ENCODE measurements at places on chromosomes 1 and 21.

- DNase-seq: no peak
These were observed 434.7 kb upstream of the ADGRL4 start for GRCh38 chr1:79441238-79441637.

DNA sequence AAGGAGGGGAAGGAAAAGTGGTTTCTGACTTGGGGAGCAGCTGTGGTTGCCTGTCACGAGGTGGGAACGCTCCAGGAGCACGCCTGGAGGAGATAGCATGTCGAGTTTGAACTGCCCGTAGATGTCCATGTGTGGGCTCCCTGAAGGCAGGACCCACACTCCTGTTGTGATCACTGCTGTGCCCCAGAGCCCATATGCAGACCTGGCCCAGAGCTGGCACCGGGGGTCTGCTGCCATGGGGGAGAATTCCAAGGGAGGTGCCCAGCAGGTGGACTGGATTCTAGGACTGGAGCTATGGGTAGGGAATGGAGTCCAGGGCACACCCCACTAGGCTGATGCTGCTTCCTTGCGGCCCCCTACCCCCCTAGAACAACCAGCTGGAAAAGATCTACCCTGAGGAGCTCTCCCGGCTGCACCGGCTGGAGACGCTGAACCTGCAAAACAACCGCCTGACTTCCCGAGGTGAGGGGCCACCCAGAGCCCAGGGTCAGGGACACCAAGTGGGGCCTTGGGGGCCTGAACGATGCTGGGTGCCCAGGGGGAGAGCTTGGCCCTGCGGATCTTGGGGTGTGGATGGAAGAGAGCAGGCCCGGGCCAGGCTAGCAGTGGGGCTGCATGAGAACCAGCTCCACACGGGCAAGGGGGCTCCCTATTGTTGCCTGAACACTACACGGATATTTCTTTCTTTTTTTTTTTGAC lies 9.3 kb downstream of the PODN start:
- no peak for DNase-seq

- no peak for DNase-seq
These were observed 21.7 kb downstream of the CRYAA start for GRCh38 chr21:43190544-43190943.

- DNase-seq: no peak
These were observed 60.5 kb upstream of the HP1BP3 start for GRCh38 chr1:20847611-20848080.

DNA sequence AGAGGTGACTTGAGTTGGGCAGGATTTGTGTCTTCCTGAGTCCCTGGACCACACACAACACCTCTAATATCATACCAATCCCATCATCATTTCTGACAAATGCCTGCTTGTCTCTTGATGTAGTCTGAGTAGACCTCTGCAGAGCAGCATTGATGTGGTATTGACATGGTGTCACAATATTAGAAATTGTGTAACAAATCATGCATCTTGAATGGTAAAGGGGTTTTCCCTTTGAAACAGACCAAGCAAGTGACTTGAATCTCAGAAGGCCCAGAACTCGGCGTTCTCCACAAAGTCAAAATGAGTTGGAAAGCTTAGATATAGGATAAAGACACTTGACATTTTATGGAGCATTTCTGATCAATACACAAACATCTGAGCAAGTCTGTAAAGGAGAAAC lies 72.7 kb upstream of the KIRREL1 start:
- DNase-seq: no peak

GRCh38 chr1:26345718-26346117 lies 8.2 kb downstream of the CRYBG2 start:
- no peak for DNase-seq
